ENCODE measurements at places on chromosomes 3 and 15.

DNA sequence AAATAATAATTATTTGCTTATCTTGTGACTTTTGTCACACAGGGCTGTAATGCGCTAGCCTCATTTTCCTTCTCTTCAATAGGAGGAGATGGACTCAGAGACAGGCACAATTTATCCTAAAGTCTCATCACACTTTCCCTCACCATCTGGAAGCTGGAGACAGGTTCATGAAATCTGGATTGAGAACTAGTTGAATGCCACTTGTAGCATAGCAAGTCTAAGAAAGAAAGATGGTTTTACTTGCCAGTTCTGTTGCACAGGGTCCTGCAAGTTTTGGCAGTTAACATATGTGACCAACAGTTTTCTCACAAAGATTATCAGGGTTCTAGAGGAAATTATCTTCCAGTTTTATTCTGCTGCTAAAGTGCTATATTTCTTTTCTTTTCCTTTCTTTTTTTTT, 9.0 kb upstream of the ZSCAN2 start:
- DNase-seq: no peak

GRCh38 chr3:31421314-31422048, 111.2 kb upstream of the STT3B start:
- no peak for DNase-seq

DNA sequence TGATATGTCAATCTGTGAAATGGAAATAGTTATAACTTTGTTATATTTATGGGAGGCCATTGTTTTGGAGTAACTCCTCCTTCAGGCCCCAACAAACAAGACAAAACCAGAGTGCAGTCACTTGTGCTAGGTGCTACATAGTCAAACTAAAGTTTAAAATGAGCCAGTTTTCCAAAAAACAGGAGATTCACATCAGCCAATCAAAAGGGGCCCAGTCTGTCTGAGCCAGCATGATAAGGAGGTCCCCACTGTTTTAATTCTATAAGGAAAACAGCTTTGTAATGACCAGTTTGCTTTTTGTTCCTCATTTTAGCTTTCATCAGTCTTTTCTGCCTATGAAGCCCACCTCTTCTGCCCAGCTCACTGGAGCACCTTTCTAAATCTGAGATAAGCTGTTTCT, 94.7 kb upstream of the SLC7A14 start:
- DNase-seq: no peak

GRCh38 chr3:174153871-174154270, 705.3 kb upstream of the NAALADL2 start:
- no peak for DNase-seq

DNA sequence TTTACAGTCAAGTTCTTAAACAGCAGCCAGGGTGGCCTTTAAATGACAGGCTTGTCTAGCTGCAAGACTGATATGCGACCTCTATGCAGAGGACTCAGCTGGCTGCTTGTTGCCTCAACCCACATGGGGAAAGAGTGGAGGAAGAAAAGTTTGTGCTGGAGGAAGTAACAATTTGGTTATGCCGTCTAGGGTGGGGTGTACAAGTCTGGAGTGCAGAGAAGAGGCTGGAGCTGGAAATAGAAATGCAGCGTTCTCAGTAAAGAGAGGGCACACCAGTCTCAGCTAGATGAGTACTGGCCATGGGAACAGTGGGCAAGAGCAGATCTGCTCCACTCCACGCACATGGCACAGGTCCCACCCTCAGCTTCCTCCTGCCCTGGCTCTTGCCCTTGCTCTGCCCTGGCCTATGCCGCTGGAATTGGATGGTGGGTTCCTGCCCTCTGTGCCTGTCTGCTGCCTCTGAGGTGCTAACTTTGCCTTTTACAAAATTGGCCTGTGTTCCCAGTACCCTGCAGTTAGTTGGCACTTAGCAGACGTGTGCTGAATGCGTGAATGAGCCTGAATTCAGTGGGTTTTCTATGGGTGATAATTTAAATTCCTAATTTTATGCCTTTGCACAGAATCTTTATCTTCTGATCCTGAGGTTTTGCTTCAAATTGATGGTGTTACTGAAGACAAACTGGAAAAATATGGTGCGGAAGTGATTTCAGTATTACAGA, 59.7 kb upstream of the FURIN start:
- DNase-seq: no peak

Measured in NCI-H187 (cell line).